Activated naive CD8-positive, alpha-beta T cell treated with anti-CD3 and anti-CD28 coated beads for 36 hours (primary cell): ENCODE measurements at places on chromosomes 4 and X. TPM values are rescaled to one million over a fixed set of nuclear protein-coding genes. Genes with fewer than 3 reads are reported as not detected.

- H3K4me1 ChIP-seq: peaks cover 13% of the 10 kb centered on the region
- DNase-seq: no peak
- peaks cover 4% of the 10 kb centered on the region for H3K27me3 ChIP-seq
- H3K4me3 ChIP-seq: no peak overlapping the region
- H3K27ac ChIP-seq: no peak overlapping the region
- H3K36me3 ChIP-seq: peaks cover 2% of the 10 kb centered on the region
Observed at GRCh38 chr4:704971-705277, 708 bp upstream of the PCGF3 start.

- DNase-seq: no peak
- H3K36me3 ChIP-seq: peaks cover 3% of the 10 kb centered on the region
- H3K27ac ChIP-seq: no peak overlapping the region
- no peaks in the 10 kb centered on the region for H3K27me3 ChIP-seq
- no peak overlapping the region for H3K4me3 ChIP-seq
- H3K4me1 ChIP-seq: peaks cover 5% of the 10 kb centered on the region
Observed at GRCh38 chrX:16517039-16517605, 132.8 kb upstream of the S100G start.

The NSG1 gene
- 4.7 TPM for total RNA-seq

The USP38 gene
- total RNA-seq: 22.7 TPM

- DNase-seq: no peak
- H3K27me3 ChIP-seq: no peaks in the 10 kb centered on the region
- H3K4me1 ChIP-seq: peaks cover 3% of the 10 kb centered on the region
- no peak overlapping the region for H3K27ac ChIP-seq
- no peak overlapping the region for H3K4me3 ChIP-seq
Observed at GRCh38 chrX:124507246-124507645, 160.9 kb downstream of the SH2D1A start.

The FGFR3 gene
- not detected for total RNA-seq

DNA sequence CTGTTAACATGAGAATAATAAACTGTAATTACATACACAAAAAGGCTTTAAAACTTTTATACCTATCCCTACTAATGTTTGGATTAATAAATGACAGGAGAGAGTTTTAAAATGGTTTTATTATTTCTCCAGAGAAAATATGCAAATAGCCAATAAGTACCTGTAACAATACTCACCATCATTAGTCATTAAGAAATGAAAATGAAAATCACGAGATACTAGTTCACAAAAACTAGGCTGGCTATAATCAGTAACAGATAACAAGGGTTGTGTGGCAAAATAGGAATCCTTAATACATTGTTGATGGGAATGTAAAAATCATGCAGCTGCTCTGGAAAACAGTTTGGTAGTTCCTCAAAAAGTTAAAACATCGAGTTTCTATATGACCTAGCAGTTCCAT is 25.2 kb upstream of the AP1AR start:
- no peak overlapping the region for H3K4me3 ChIP-seq
- no peak for DNase-seq
- H3K36me3 ChIP-seq: no peaks in the 10 kb centered on the region
- no peak overlapping the region for H3K27ac ChIP-seq

DNA sequence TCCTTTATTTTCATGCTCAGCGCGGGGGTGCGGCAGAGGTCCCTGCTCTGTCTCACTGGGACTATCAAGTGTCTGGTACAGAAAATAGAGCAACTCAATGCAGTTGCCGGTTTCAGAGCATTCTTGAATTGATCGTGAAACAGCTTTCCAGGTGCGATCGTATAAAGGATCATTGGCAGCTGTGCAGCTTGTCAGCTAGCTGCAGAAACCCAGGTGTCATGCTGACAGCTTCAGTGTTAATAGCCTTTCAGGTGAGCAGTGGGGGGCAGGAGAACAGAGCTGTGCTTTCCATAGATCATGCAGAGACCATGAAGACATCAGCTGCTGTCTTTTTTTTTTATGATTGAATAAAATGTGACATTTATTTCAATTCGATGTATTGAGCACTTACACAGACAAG is 583.9 kb downstream of the NLGN4X start:
- no peaks in the 10 kb centered on the region for H3K36me3 ChIP-seq
- H3K4me1 ChIP-seq: no peaks in the 10 kb centered on the region
- no peaks in the 10 kb centered on the region for H3K27me3 ChIP-seq
- no peak overlapping the region for H3K27ac ChIP-seq

DNA sequence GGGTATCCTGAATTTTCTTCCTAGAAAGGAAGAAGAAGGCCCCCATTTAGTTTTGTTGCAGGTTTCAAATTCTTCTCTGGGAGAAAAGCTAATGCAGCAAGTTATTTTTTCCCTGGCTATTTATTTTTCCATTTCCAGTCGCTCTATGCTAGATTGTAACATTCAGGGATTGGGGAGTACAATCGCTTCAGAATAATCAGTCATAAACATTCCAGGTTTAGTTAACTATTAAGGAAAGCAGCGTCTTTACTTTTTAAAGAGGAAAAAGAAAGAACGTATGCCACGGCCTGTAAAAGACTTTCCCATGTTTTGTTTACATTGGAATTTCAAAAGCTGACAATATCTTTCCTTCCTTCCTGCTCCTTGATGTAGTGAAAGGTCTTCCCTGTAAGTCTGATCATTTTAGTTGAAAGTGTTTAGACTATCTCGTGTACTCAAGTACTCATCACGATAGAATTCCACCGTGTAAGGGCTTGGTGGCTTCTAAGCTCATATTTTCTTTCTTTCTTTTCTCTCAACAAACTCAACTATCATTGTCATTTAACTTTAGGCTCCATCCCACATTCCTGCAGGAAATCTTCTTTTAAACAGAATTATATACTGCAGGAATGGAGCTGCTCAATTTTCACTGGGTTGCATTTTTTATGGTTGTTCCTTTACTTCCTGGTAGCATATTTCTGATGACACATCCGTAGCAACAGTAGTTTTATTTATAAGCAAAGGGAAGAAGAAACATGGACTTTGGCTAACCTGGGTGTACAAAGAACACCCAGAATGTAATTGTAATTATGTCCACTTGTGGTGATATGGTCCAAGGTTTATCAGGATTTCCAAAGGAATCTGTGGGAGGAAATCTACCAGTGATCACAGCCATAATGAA is 213.1 kb upstream of the FAT1 start:
- no peaks in the 10 kb centered on the region for H3K36me3 ChIP-seq
- no peak overlapping the region for H3K4me3 ChIP-seq
- H3K27me3 ChIP-seq: no peaks in the 10 kb centered on the region

DNA sequence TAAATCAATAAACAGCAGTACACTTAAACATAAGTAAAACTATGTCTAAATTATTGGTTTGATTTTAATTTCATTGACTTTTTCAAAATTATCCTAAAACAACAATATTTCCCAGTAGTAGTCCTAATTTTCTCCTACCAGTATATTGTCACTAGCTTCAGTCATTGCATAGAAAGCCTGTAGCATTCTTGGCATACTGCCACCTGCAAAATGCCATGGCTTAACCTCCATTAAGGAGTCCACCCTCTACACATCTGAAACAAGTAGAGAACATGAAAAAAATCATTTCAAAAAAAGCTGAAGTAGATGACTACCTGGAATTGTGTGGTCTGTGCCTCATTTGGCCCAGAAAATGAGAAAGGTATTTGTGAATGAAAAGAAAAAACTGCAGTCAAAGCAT is 348.5 kb downstream of the INPP4B start:
- no peaks in the 10 kb centered on the region for H3K4me1 ChIP-seq
- H3K36me3 ChIP-seq: no peaks in the 10 kb centered on the region
- H3K27me3 ChIP-seq: no peaks in the 10 kb centered on the region
- no peak overlapping the region for H3K4me3 ChIP-seq

DNA sequence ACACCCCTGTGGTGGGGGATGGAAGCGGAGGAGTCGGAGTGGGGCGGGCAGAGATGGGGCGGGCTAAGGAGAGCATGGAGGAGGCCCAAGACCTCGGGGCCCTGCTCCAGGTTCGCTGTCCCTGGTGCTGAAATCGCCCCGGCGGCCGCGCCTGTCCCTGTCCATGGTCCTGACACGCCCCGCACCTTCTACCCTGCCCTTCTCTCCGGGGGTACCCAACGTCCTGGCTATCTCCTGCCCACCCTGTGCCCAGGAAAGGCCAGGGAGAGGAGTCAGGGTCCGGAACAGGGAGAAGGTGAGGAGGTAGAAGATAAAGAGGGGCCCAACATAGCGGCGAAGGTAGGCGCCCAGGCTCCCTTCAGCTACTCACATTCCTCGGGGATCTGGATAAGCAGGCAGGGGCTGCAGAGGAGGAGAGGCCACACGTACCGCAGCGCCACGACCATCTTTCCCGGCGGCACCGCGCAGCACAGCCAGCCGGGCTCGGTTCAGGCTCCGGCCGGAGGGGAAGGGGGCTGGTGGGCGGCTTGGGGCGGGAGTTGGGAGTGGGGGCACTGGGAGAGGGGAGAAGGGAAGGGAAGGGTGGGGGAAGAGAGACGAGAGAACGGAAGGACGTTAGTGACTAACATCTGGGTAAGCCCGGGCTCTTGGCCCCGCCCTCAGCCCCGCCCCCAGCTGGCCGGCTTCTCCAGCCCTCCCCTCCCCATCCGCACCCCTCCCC is 10.4 kb downstream of the L1CAM start:
- no peak overlapping the region for H3K4me3 ChIP-seq
- no peaks in the 10 kb centered on the region for H3K36me3 ChIP-seq
- no peak overlapping the region for H3K27ac ChIP-seq

- H3K36me3 ChIP-seq: no peaks in the 10 kb centered on the region
- no peak for DNase-seq
- H3K27ac ChIP-seq: no peak overlapping the region
- H3K4me1 ChIP-seq: no peaks in the 10 kb centered on the region
- H3K4me3 ChIP-seq: no peak overlapping the region
- H3K27me3 ChIP-seq: no peaks in the 10 kb centered on the region
Observed at GRCh38 chrX:43702079-43702524, 46.0 kb downstream of the MAOA start.

- no peaks in the 10 kb centered on the region for H3K4me1 ChIP-seq
- DNase-seq: no peak
- H3K36me3 ChIP-seq: no peaks in the 10 kb centered on the region
- no peak overlapping the region for H3K4me3 ChIP-seq
- no peaks in the 10 kb centered on the region for H3K27me3 ChIP-seq
Observed at GRCh38 chr4:7677799-7678301, 243.1 kb upstream of the PSAPL1 start.

- H3K36me3 ChIP-seq: no peaks in the 10 kb centered on the region
- H3K4me1 ChIP-seq: no peaks in the 10 kb centered on the region
- no peaks in the 10 kb centered on the region for H3K27me3 ChIP-seq
- DNase-seq: no peak
- H3K27ac ChIP-seq: no peak overlapping the region
Observed at GRCh38 chr4:21013501-21013900, 313.2 kb downstream of the PACRGL start.

- peak overlapping the region; percentile 42 for H3K4me3 ChIP-seq
- H3K27ac ChIP-seq: peak overlapping the region; percentile 48
- DNase-seq: peak; percentile 44
- H3K36me3 ChIP-seq: peaks cover 47% of the 10 kb centered on the region
Observed at GRCh38 chrX:119784747-119785446, 6.5 kb downstream of the RPL39 start.

The SOX3 gene
- total RNA-seq: not detected

- no peaks in the 10 kb centered on the region for H3K27me3 ChIP-seq
- no peak overlapping the region for H3K27ac ChIP-seq
- H3K36me3 ChIP-seq: no peaks in the 10 kb centered on the region
- no peaks in the 10 kb centered on the region for H3K4me1 ChIP-seq
- DNase-seq: no peak
Observed at GRCh38 chrX:10749113-10749512, 128.7 kb upstream of the MID1 start.

The EVC2 gene
- not detected for total RNA-seq

DNA sequence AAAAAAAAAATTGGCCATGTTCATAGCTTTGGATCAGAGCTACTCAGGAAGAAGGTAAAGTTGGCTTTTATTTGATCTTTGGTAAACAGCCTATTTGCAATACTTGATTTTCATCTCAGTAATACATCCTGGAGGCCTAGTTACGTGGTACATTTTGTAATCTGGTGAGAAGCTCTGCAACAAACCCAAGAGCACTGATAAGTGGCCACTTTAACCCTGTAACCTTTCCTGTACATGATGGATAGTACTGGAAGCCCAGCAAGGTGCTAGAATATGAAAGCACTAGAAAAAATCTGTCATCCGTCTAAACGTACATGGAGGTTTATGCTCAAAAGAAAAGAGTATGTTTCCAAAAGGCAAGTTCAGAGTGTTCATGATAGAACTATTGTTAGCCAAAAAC is 88.3 kb upstream of the BMP2K start:
- H3K27ac ChIP-seq: no peak overlapping the region
- DNase-seq: no peak
- peaks cover 11% of the 10 kb centered on the region for H3K4me1 ChIP-seq
- H3K4me3 ChIP-seq: no peak overlapping the region
- peaks cover 4% of the 10 kb centered on the region for H3K27me3 ChIP-seq

The ART3 gene
- total RNA-seq: not detected

The GIMD1 gene
- not detected for total RNA-seq

- no peaks in the 10 kb centered on the region for H3K4me1 ChIP-seq
- H3K27ac ChIP-seq: no peak overlapping the region
- H3K36me3 ChIP-seq: no peaks in the 10 kb centered on the region
- no peak for DNase-seq
- H3K4me3 ChIP-seq: no peak overlapping the region
Observed at GRCh38 chrX:37684426-37684825, 1.2 kb upstream of the XK start.

GRCh38 chr4:175326796-175327195 is 408.6 kb downstream of the ADAM29 start:
- H3K27ac ChIP-seq: no peak overlapping the region
- no peak for DNase-seq
- no peaks in the 10 kb centered on the region for H3K36me3 ChIP-seq
- no peaks in the 10 kb centered on the region for H3K27me3 ChIP-seq
- no peaks in the 10 kb centered on the region for H3K4me1 ChIP-seq

- DNase-seq: no peak
- H3K4me1 ChIP-seq: peaks cover 16% of the 10 kb centered on the region
- no peaks in the 10 kb centered on the region for H3K27me3 ChIP-seq
Observed at GRCh38 chr4:83255584-83255983, 29.0 kb downstream of the COQ2 start.

GRCh38 chr4:19300213-19300612 is 951.5 kb upstream of the SLIT2 start:
- no peak overlapping the region for H3K27ac ChIP-seq
- H3K36me3 ChIP-seq: no peaks in the 10 kb centered on the region
- H3K4me1 ChIP-seq: no peaks in the 10 kb centered on the region
- DNase-seq: no peak
- H3K27me3 ChIP-seq: no peaks in the 10 kb centered on the region
- no peak overlapping the region for H3K4me3 ChIP-seq

DNA sequence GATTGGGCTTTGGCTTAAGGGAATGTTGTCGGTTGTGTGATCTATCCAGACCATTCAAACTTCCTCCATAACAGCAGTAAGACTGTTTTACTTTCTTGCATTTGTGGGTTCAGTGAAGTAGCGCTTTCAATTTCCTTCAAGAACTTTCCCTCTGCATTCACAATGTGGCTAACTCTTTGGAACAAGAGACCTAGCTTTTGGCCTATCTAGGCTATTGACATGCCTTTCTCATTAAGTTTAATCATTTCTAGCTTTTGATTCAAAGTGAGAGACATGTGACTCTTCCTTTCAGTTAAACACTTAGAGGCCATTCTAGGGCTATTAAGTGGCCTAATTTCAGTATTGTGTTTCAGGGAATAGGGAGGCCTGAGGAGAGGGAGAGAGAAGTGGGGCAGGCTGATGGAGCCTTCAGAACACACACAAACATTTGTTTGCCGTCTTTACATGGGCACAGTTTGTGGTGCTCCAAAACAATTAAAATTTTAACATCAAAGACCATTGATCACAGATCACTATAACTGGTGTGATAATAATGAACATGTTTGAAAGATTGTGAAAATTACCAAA is 34.1 kb downstream of the ADH5 start:
- H3K36me3 ChIP-seq: peaks cover 33% of the 10 kb centered on the region
- DNase-seq: no peak
- peaks cover 32% of the 10 kb centered on the region for H3K4me1 ChIP-seq
- H3K4me3 ChIP-seq: no peak overlapping the region
- no peaks in the 10 kb centered on the region for H3K27me3 ChIP-seq
